ENCODE measurements at places on chromosomes 6 and 20. TPM values are rescaled to one million over a fixed set of nuclear protein-coding genes. Genes with fewer than 3 reads are reported as not detected.

GRCh38 chr20:2387180-2387577 lies 6.5 kb downstream of the TGM6 start:
- no peak for DNase-seq

GRCh38 chr6:1498491-1499113 lies 109.2 kb downstream of the FOXF2 start:
- DNase-seq: no peak

DNA sequence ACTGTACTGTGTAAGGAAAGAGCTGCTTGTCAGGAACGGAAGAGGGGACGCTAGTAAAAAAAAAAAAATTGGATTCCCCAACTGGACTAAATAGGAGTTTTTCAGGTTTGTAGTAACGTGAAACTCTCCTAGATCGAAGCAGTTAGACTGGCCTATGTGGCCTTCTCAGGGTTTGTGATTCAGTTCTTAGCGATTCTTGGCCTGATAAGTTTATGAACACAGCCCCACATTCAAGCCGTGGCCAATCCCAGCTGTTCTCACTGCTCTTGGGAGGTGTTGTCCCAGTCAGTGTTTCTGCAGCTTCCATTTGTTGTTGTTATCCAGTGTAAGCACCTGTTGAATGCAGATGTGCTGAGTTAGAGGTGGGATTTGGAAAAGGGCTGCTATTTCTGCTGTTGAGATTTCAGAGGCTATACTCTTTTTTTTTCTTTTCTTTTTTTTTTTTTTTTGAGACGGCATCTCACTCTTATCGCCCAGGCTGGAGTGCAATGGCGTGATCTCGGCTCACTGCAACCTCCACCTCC lies 29.7 kb downstream of the TAF8 start:
- DNase-seq: no peak

DNA sequence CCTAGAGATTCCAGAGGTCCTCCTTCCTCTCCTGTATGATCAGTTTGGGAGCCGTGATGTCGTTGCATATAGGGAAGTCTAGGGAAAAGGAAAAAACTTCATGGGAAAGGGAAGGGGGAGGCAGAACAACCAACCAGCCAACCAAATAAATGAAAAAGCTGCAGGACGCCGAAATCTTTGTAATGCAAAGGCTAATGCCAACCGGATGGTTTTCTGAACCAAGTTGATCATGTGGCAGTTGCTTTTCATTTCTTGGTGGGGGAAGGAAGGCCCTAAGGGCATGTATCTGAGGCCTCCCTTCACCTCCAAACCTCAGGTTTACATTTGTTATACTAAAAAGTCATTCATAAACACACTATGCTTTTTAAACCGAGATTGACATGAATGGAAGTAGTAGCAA lies 167.2 kb downstream of the ARID1B start:
- no peak for DNase-seq

DNA sequence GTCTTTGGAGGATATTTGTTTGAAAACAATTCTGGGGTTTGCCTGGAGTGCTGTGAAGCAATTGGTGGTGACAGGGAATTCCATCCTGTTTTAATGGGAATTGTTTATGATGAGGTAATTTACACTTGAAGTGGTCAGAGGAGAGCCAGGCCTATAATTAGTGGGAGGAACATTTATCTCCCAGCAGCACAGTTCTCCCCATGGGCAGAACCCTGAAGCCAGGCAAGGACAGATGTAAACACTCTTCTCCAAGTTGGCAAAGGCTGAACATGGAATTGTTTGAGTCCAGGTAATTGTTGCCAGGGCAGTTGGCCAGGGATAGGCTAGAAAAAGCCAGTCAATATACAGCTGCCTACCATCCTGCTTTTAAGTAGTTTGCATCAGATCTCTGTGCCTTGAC lies 789.7 kb downstream of the FRK start:
- no peak for DNase-seq

DNA sequence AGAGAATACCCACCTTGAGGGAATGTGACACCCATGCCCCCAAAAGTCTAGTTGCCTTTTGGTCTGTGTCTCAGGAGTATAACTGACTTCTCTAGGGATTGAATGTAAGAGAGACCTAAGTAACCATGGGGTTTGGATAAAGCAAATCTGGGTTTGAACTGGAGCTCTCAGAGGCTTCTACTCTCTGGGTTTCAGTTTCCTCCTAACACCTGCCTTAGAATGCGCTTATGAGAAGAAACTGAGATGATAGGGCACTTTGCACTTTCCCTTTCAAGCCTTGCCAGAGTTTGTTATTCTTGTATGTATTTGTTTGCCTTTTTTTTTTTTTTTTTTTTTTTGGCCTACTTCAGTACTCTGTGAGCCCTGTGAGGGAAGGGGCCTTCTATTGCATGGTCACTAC lies 19.4 kb downstream of the SDHAF4 start:
- no peak for DNase-seq

DNA sequence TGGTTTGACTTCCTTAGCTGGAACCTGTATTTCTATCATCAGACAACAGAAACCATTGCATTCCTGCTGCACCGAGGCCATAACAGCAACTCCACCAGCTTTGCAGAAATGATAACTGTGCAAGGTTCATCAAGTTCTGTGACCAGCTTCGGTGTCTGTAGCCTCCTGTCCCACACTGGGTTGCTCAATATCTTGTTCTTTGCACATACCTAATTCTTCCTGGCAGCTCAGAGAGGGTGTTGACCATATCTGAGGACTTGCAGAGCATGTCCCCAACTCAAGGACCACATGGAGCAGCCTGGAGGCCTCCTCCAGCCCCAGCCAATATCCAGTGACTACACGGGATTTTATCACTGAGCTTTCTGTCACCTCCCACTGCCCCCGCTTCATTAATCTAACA lies 59.3 kb upstream of the SCAF8 start:
- no peak for DNase-seq

DNA sequence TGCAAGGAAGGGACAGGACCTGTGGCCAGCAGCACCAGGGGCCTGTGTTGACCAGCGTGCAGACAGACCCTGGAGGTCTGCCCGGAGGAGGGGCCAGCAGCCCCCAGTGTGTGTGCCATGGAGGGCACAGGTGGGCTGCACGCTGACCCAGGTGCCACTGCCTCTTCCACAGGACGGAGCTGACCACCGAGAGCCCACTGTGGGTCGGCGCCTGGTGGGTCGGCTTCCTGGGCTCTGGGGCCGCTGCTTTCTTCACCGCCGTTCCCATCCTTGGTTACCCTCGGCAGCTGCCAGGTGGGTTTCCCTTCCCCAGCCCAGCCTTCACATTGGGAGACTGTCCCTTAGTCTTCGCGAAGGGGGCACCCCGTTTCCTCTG lies 17.9 kb downstream of the SLCO4A1 start:
- no peak for DNase-seq

DNA sequence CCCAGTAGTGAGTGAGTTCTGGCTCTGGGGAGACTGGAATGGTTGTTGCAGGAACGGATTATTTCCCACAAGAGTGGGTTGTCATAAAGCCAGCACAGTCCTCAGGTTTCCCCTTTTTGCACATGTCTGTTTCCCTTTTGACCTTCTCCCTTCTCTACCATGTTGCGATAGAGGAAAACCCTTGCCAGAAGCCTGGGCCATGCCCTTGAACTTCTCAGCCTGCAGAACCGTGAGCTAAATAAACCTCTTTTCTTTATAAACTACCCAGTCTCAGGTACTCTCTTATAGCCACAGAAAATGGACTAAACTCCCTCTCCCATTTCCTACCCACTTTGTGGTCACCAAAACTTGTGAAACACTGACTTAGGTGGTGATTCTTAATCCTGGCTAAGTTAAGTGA lies 7.2 kb upstream of the PPP1R16B start:
- no peak for DNase-seq

DNA sequence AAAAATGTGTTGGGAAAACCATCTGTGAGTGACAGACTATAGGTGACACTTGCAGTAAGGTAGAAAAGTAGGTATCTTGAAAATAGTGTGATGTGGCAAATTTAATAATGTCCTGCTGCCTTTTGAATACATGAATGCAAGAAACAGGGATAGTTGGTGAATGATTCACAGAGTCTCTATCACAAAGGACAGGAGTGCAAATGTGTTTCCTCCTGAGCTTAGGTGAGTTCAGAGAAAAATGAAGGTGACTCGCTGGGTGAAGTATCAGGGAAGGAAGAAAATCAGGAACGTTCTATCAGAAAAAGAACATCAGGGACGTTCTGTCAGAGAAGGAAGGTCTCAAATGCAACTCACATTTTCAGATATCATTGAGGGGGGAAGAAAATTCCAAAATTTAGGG lies 557.8 kb upstream of the SLC35B3 start:
- no peak for DNase-seq

- peak; percentile 37 for DNase-seq
Measured at GRCh38 chr6:24583463-24584381, 62.3 kb downstream of the KIAA0319 start.

DNA sequence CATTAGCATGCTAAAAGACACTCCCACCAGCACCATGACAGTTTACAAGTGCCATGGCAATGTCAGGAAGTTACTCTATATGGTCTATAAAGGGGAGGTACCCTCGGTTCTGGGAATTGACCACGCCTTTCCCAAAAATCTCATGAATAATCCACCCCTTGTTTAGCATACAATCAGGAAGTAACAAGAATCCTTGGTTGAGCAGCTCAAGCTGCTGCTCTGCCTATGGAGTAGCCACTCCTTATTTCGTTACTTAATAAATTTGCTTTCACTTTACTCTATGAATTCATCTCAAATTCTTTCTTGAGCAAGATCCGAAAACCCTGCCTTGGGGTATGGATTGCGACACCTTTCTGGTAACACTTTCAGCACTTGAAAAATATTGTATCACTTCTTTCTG lies 243.0 kb downstream of the BMP2 start:
- DNase-seq: no peak

DNA sequence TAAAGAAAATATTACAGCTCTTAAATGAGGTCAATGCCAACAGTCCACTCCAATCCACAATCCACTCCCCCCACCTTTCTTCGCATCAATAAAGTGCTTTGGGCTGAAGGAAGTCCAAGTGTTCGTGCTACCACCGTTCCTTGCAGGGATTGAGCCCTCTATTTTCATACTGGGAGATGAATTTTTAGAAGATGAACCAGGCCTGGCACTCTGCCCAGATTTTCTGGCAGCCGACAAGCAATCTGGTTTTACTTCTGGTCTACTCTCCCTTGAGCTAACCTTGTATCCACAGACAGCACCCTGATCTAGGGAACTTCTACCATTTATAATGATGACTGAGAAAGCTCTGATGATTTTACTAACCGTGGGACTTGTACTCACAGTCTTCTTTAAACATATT lies 72.3 kb downstream of the BTBD9 start:
- no peak for DNase-seq

- no peak for DNase-seq
Measured at GRCh38 chr20:9514461-9515213, at the start of gene LAMP5. Gene LAMP5 (plus strand): TSS chr20:9514590. CDS start chr20:9514853, 263 bp downstream.

GRCh38 chr6:5315881-5316280 lies 54.6 kb downstream of the FARS2 start:
- DNase-seq: no peak

- no peak for DNase-seq
Measured at GRCh38 chr6:79034865-79035264, 43.2 kb downstream of the PHIP start.

DNA sequence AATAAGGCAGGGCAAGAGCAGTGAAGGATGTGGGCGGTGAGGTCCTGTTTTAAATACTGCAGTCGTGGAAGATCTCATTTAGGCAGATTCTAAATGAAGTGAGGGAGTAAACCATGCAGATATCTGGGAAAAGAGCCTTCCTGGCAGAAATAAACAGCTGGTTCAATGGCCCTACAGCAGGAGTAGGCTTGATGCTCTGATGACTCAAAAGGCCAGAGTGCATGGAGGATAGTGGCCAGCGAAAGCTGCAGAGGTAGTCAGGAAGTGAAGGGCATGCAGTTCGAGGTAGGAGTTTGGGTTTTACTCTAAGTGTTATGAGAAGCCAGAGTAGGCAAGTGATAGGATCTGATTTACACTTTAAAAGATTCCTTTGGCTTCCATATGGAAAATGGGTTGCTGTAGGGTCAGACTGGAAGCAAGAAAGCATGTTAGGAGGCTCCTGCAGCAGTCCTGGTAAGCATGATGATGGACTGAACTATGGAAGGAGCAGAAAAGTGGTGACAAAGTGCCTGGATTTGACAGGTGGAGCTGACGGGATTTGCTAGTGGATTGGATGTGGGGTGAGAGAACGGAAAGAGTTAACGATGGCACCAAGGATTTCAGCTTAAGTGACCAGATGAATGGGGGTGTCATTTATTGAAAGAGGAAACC lies 150.0 kb downstream of the GJA10 start:
- no peak for DNase-seq

DNA sequence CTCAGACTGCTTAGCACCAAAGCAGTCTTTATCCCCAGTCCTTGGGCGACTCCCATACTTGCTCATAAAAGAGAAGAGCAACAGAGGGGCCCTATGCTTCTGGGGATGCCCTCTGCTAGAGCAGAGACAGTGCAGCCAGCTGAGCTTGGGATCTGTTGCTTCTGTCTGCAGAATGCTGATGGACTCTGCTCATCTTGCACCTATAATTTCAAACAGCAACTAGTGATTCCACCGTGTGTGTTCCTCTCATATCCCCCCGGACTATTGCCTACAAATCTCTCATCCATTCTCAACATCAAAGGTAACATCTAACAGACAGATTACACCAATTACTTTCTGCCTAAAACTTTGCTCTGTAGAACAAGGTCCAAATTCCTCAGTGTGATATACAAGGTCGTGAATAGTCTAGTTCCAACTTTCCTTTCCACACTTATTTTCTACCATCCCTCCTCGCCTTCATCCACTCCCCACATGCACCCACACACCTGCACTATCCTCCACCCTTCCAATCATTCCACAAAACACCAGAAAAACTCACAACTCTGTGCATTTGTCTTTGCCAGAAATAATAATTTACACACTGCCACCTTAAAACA lies 62.6 kb downstream of the FRK start:
- no peak for DNase-seq

DNA sequence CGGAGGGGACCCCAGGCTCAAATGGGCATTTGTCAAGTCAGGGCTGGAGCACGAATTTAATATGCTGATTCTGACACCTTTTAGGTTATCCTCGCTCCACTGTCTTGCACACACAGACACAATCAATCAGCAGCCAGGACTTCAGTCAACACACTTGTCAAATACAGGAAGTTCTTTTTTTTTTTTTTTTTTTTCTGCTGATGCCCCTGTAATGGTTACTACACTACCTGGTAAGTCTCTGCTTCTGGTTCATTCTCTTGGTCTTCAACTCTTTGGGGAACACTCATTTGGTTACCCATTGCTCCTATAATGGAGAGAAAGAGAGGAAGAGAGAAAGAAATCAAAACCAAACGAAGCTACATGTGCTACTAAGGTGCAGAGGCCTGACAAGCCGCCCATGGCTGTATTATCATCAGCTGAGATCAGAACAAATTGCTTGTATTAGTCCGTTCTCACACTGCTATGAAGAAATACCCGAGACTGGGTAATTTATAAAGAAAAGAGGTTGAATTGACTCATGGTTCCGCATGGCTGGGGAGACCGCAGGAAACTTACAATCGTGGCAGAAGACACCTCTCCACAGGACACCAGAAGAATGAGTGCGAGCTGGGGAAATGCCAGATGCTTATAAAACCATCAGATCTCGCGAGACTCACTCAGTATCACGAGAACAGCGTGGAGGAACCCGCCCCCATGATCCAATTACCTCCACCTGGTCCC lies 11.8 kb downstream of the BCAS1 start:
- DNase-seq: no peak

Gene FERMT1
- total RNA-seq: 0.56 TPM

Gene NKX2-2
- total RNA-seq: not detected

Gene GNAS-AS1
- 1.5 TPM for total RNA-seq

Gene CHRNA4
- not detected for total RNA-seq

Gene PRDM1
- 16.3 TPM for total RNA-seq

Gene DEFB132
- total RNA-seq: not detected

Gene LIN28B
- not detected for total RNA-seq

Gene SIRPA
- 10.2 TPM for total RNA-seq

Measured in activated B cell treated with CpG ODN at 0.5 μM for 24 hours (primary cell).